Brain microvascular endothelial cell (primary cell): ENCODE measurements at places on chromosomes 6 and 20.

GRCh38 chr20:37907677-37908401 is 4.9 kb downstream of the VSTM2L start:
- peak; percentile 83 for DNase-seq

- no peak for DNase-seq
Measured at GRCh38 chr20:56217829-56218228, 30.7 kb upstream of the MC3R start.

GRCh38 chr6:150865406-150866146 is at the start of gene MTHFD1L:
MTHFD1L (plus strand) TSS chr6:150865702; CDS start chr6:150865823, 121 bp downstream.
- peak; percentile 82 for DNase-seq

- no peak for DNase-seq
Measured at GRCh38 chr20:53032478-53032932, 60.3 kb downstream of the TSHZ2 start.

- DNase-seq: no peak
Measured at GRCh38 chr6:124054034-124054433, 250.4 kb downstream of the NKAIN2 start.

DNA sequence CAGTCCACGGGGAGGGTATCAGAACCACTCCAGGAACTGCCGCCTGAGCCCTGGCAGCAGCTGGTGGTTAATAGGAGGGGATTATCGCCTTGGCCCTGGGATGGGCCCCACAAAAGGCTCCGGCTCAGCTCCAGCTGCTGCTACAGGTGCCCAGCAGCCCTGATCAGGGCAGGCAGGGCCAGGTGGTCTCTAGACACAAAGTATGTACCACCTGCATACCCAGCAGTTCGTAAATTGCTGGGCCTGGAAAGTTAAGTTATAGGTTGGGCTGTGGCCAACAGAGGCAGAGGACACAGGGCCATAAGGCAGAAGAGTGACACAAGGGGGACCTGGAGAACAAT is 35.1 kb downstream of the RRBP1 start:
- no peak for DNase-seq

DNA sequence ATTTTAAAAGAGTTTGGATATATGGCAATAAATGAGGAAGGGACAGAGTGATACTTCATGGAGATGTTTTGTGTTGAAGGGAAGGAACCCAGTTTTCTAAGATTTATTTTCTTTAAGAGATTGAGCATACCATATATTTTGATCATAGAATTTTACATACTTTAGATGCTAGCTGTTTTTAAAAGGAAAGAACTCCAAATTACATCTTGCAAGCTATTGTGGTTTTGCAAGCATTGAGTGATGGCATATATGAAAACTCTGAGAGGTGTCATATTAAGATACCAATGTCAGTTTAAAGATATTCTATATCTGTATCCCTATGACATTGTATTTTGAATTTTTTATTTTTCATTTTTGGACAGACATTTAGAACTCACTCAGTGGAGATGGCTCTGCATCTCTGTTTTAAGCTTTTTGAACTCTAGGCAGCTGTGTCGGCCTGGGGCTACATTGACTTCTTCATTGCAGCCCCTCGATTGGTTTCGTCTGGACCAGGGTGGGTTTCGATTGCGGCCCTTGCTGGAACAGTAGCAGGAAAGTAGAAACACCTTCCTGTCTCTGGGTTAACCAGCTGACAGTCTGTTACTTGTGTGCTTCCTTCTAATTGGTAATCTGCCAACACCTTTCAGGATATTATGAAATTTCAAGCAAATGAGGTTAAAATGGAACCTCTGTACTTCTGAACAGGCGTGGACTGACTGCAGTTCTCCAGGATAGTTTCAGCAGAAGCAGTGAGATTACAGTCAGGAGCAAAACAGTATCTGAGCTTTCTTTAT is 14.0 kb downstream of the IGF2R start:
- no peak for DNase-seq

- no peak for DNase-seq
Measured at GRCh38 chr20:43903953-43904826, 10.5 kb upstream of the TOX2 start.

GRCh38 chr6:113873043-113873667 is 16.0 kb downstream of the MARCKS start:
- no peak for DNase-seq

DNA sequence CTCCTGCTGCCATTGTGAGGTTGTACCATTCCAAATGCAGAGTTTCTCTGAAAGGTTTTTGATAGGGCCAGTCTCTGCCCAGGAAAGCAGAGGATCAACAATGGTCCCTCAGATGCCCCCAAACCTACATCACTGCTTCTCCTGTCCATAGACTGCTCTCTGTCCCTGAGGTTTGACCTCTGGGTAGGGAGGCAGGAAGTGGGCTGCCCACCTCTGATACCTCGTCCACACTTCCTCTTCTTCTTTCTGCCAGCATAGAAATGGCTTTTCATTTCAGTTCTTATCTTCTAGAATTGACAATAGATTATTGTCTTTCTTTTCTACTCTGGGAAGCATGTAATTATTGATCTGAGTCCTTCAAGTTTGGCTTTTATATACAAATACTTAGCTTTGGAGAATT is 170.6 kb downstream of the TRMT11 start:
- no peak for DNase-seq

- no peak for DNase-seq
Measured at GRCh38 chr6:49806145-49806544, 19.1 kb upstream of the PGK2 start.

GRCh38 chr6:50637267-50637666 is 76.1 kb upstream of the TFAP2D start:
- no peak for DNase-seq

DNA sequence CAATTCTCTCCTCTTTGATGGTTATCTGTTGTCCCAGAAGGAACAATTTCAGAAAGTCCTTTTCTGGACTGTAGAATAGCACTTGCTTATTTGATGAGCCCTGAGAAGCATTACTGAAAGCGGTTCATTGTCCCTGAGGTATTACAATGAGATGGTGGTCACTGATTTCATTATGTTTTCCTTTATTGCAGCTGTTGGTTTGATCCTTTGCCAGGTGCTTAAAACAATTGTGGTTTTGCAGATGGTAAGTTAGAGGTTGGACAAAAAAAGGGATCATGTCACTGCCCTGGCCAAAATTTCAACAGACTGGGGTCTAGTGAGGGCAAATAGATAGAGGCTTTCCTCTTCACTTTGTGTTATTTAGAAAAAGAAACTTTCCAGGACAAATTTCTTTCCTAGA is 61.9 kb downstream of the ESR1 start:
- no peak for DNase-seq

- DNase-seq: no peak
Measured at GRCh38 chr20:5488823-5489222, 172.1 kb upstream of the PROKR2 start.

- DNase-seq: no peak
Measured at GRCh38 chr6:24214984-24215383, 89.0 kb downstream of the NRSN1 start.

GRCh38 chr6:41763470-41763869 is 16.2 kb downstream of the FRS3 start:
- DNase-seq: no peak

- no peak for DNase-seq
Measured at GRCh38 chr6:35668096-35668495, 20.6 kb downstream of the FKBP5 start.

DNA sequence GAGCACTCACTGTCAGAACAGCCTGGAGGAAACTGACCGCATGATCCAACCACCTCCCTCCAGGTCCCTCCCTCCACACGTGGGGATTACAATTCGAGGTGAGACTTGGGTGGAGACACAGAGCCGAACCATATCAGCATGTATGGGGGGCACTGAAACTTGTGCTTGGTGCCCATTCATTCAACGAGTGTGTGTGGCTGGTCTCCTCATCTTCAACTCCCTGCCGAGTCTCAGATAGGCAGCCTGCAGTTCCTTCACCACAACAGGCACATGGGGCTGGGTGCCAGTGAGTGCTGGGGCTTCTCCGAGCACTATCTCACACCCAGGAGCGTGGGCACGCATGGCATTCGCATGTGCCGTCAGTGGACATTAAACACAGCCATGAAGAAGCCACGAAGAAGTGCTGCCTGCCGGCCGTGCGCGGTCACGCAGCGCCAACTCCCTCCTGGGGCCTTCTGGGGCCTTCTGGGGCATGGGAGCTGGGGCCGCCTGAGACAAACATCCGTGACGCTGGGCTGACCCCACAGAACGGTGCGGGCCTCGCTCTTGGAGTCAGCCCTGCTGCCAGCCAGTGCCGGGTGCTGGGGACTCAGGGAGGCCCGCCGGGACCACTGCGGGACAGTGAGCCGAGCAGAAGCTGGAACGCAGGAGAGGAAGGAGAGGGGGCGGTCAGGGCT is 714 bp upstream of the RTEL1 start:
- DNase-seq: no peak

DNA sequence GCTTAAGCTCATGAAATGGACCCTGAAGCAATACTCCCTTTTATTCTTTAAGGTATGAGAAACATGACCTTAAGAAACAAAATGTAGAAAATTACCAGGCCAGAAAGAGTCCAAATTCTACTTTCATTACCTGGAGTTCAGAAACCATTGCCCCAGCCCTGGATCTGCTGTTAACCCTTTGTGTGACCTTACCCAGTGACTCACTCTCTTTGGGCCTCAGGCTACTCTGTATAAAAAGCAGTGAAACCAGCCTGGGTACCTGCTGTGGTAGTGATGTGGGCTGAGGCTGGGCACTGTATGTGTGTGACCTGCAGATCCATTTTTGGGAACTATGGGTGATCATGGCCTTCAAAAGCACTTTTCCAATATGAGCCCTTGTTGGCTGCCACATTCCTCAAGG is 47.2 kb downstream of the SLC9A8 start:
- DNase-seq: no peak

GRCh38 chr20:32638848-32639247 is 34.9 kb downstream of the C20orf203 start:
- DNase-seq: no peak

DNA sequence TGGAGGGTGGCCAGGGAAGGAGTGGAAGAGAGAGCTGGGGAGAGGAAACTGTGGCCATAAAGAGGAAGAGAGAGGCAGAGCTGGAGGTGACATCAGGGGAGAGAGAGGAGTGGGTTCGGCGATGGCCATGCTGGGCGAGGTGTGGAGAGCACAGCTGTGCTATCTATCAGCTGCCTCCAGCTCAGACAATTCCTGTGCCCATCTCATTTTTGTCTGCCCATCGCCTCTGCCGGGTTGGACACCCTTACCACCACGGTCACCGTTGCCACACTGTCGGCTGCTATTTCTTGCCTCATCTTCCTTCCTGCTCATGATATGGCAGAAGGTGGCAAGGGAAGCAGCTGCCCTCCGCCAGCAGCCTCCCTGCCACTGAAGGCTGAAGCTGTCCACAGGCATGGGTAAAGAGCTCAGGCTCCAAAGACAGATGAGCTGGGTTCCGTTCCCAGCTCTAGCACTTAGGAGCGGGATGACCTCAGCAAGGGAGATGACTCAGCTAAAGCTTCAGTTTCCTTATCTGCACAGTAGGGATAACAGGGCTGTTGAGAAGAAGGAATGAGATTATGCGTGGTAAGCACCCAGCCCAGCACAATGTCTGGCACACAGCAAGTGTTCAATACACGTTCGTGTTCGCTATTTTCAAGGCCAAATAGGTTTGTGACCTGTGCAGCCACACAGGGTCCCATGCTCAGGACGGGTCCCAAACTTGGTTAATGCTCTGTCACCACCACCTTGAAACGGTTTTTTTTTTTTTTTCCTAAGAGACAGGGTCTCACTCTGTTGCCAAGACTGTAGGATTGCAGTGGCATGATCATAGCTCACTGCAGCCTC is 21.9 kb upstream of the TAF8 start:
- DNase-seq: peak; percentile 89

GRCh38 chr6:11738661-11739375 is 39.8 kb downstream of the ADTRP start:
- DNase-seq: no peak

DNA sequence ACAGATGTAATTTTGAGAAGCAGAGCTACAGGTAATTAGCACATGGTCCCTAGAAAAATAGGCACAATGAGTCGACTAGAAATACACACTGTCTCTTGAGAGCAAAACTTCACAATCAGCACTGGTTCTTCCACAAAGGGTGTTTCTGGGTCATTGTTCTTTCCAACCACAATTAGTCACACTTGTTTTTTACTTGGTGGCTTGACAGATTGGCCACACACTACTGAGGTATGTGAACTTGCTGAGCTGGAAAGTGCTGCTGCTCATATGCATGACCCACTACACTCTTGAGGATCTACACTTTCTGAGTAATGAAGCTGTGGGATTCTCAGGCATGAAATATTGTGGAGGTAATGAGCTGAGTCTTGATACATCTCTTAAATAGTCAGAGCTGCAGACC is 347.7 kb downstream of the BCKDHB start:
- peak; percentile 95 for DNase-seq

DNA sequence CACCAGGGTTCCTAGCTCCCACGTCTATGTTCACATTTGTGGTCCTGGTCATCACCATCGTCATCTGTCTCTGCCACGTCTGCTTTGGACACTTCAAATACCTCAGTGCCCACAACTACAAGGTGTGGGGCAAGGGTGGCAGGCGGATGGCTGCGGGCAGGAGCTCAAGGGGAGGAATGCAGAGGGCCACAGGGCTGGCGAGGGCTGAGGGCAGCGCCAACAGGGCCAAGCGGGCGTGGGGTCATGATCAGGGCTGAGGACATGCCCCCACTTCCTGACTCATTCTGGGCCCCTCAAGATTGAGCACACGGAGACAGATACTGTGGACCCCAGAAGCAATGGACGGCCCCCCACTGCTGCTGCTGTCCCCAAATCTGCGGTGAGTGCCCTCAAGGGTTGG is 4.6 kb upstream of the CAPN11 start:
- no peak for DNase-seq

DNA sequence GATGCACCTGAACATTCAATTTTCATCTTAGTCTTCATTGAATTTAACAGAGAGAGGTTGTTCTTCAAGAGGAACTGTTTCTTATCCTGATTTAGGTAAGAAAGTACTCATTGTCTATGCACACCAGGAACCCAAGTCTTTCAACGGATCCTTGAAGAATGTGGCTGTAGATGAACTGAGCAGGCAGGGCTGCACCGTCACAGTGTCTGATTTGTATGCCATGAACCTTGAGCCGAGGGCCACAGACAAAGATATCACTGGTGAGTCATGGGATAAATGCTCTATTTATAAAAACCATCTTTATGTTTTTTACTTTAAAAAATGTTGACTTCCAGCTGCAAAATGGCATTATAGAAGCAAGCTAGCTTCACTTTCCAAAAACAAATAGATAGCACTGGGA is 10.2 kb downstream of the NQO2 start:
- DNase-seq: peak; percentile 63

DNA sequence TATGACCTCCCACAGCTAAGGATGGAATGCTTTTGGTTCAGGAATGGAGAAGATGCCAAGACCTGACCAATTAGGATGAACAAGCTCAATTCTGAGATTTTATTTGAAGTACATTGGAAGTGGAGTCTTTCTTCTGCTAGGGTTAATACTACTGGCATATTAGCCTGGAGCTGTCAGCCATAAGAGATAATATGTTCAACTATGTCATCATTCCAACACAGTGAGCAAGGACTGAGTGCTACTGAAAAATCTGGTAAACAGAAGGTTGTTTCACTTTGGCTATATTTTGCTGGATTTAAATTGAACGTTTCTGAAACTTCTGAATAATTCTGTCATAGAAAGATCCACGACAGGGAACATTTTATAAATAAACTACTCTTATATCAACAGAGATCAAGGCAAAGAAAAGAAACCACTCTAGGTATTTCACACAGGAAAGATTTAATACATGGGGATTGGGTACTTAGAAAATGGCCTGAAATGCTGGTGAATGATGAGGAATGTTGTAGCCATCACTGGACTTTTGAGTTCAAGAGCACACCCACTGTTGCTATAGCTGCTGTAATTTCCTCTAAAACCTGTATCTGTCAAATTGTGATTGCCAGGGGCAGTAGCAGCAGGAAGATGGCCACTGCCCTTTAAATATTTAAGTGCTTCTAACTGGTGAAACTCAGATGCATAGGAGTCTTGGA is 200.5 kb downstream of the PLCB4 start:
- peak; percentile 37 for DNase-seq

- no peak for DNase-seq
Measured at GRCh38 chr6:161058741-161059140, 67.2 kb downstream of the MAP3K4 start.
